ENCODE measurements at places on chromosomes 2 and 18.

GRCh38 chr18:56235071-56235470, 403.3 kb downstream of the TXNL1 start:
- DNase-seq = no peak

GRCh38 chr18:62496262-62496661, 26.6 kb upstream of the ZCCHC2 start:
- DNase-seq = no peak

DNA sequence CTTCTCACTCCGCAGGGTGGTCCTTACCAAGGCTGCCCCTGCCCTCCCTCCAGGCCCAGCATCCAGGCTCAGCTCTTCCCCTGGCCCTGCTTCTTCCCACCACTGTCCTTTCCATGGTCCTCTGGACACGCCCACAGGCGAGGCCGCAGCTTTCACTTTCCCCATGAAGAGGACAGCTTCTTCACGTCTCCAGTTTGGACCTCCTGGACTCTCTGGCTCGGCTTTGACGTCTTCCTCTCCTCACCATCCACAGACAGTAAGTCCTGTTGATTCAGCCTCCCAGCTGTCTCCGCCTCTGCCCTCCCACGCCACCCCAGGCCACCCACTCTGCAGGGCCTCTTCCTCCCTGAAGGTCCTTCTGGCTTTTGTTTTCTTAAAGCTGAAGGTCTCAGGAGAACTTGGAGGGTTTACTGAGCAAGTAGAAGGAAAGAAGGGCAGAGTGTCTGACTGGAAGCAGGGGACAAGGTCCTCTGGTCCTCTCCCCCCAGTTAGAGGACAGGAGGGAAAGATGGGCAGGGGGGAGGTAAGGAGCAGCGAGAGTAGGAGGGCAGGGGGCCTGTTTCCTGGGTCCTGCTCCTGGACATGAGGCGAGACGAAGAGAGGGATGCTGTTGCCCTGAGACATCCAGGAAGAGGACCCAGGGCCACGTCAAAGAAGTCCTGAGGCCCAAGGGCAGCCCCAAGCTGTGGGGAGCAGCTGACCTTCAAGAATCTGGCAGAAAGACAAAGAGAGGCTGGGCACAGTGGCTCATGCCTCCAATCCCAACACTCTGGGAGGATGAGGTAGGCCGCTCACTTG, 24.7 kb upstream of the NMUR1 start:
- DNase-seq = no peak

DNA sequence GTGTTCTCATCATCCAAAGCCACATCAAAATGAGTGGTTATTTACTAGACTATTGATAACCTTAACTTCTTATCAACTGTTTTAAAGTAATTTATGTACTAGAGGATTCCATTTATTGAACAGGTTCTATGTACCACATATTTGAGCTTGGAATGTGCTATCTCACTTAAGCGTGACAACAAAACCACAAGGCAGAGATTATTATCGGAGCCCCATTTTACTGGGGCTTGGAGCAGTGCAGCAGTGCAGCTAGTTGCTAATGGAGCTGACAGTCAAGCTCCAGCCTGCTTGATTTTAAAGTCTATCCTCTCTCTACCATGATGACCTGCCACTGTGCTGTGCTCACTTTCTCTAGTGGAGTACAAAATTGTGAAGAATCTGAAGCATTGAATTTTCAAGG, 24.6 kb downstream of the GCG start:
- DNase-seq = no peak

GRCh38 chr2:9952286-9952737, 819 bp downstream of the GRHL1 start:
- no peak for DNase-seq

DNA sequence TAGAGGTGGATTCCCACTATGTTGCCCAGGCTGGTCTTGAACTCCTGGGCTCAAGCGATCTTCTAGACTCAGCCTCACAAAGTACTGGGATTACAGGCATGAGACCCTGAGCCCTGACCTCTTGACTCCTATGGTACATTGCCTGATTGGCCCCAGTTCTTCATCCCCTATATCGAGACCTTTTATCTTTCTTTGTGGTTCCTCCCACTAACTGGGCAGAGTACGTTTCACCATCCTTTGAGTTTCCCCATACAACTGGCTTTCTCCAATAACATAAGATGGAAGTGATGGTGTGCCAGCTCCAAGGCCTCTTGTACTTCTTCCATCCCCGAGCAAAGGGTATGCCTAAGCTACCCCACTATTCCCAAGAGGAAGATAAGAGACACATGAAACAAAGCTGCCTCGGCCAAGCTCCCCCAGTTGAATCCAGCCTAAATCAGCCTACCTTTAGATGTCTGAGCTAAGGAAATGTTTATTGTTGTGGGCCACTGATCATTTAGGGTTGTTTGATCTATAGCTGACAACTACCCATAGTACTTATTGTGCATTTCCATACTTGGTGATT, 8.3 kb upstream of the TMEM247 start:
- DNase-seq = no peak

- DNase-seq = no peak
These were observed 13.6 kb upstream of the IRS1 start for GRCh38 chr2:226813148-226813701.

DNA sequence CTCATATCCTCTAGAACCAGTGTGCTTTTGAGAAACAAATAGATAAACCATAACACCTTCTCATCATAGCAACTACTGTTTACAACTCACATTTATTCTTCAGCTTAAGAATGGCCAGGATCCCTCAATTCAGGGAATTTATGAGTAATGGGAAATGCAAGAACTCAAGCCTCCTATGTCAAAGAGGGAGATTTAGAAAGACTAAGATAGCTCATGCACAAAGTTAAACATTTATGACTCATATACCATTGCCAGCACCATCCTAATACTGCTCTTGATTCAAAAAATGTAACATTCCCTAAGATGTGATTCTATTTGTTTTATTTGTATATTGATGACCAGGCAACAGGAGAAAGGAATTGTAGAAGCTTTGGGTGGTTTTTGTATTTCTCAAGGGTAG, 172.8 kb downstream of the CYP26B1 start:
- DNase-seq = no peak

Data from hippocampal formation (tissue), 2 donors.